ENCODE measurements at places on chromosomes 7 and 10.

DNA sequence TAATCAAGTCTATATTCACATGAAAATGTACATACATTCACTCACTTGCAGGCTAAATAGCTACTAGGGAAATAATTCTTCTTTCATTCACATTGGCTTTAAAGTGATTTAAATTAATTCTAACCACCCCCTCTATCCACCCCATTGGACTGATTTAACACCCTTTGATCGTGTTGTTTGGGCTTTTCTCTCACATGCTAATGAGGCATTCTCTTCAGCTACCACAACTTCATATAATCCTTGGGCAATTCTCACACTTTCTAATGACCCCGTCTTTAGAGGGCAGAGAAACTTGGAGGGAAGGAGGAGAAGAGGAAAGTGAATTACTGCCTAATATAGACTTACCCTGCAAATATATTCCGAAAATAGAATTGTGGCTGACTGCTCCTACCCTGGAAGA lies 24.6 kb downstream of the GRM3 start:
- DNase-seq = no peak

DNA sequence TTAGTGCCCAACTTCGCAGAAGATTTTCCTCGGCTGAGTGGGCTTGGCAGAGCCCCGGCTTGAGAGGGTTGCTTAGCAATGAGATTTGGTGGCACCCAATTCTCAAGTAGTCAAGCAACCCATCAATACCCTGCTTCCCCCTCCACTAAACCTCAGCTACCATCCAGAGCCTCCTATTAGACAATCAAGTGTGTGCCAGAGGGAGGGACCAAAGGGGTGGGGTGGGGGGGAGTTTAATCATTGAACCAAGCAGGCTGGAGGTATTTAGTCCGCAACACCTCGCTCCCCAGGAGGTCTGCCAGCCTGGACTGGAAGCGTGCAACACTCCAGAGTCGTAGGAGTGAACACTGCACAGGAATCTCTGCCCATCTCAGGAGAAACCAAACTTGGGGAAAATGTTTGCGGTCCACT lies at the start of gene HKDC1:
Gene HKDC1 (plus strand): TSS at position 292 of the 411 bp plus-strand sequence. CDS start 104 bp downstream, at position 396.
- no peak for DNase-seq

- no peak for DNase-seq
Observed at GRCh38 chr7:154472343-154472742, 420.1 kb downstream of the DPP6 start.

DNA sequence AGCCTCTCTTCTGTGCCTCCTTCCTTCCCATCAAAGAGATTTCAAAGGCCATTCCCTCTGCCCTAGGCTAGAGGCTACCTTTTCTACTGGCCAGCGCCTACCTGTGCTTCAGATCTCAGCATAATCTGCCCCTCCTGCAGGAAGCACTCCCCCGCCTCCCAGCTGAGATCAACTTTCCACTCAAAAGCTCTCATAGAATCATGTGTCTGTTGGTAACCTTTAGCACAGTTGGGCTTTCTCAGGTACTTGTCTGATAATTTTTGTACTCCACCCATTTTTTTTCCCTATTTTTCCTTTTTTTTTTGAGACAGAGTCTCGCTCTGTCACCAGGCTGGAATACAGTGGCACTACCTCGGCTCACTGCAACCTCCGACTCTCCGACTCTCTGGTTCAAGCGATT lies 231.0 kb upstream of the PRSS58 start:
- DNase-seq = no peak

- no peak for DNase-seq
Observed at GRCh38 chr7:133052826-133053225, 29.1 kb downstream of the CHCHD3 start.
